ENCODE measurements at places on chromosomes 1 and 21.

DNA sequence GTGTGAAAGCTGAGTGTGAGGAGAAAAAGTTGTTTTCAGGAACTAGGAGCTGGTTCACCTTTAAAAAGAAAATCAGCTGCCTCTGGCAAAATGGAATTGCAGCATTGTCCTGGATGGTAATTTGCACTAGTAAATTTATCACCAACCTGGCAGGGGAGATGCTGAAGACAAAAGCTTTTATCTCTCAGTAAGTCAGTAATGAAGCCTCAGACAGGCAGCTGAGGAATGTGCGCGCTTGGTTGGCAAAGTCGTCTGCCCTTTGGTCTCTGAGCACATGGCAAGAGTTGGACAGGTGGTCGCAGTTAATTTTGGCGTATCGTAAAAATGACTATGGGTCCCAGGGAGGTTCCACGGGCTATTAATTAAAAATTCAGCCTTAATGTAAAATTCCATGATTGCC is 131.9 kb downstream of the BACH1 start:
- DNase-seq: no peak

GRCh38 chr1:207923561-207923960 is 12.6 kb upstream of the CD34 start:
- no peak for DNase-seq

DNA sequence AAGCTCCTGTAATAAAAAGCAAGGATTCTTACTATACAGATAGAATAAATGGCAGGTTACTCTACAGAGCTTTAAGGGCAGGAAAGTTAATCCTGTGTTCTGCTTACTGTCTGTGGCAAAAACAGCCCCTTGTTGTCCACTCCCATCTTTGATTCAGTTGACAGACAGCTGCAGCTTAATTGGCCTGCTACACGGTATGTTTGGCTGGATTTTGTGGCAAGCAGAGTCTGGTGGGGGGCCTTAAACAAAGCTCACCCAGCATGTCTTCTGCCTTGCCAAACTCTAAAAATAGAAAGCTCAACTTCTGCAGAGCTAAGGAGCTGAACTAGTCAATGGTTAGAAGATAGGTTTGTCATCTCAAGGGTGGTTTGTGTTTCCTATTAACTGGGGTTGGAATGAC is 407.2 kb downstream of the HLX start:
- no peak for DNase-seq

GRCh38 chr1:34406833-34407539 is 230.3 kb downstream of the C1orf94 start:
- DNase-seq: no peak

DNA sequence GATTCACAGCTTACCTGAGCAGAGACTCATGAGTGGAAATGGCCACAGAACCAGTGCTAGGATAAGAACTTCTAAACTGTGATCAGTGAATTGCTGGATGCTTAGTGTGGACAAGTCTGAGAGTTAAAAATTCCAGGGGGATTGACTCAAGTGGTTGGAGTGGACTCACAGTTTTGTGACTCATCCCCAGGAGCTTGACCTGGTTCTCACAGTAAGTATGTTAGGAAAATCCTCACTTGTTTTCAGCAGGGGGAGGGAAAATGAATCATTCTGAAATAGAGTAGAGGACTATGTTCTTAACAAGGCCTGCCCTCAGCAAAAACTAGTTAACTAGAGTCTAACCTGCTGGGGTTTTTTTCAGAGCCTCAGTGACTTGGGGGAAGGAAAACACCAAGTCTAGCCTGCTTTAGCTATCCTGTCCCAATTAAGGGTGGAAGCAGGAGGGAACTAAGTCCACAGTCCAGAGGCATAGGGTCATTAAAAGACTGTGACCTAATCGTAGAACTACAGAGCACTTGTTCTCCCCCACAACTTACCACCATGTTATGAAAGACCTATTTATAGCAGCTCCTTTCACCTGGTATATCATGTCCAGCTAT is 6.1 kb upstream of the CDC73 start:
- DNase-seq: peak; percentile 98

- DNase-seq: no peak
Measured at GRCh38 chr1:50783286-50783685, 176.8 kb downstream of the FAF1 start.

- no peak for DNase-seq
Measured at GRCh38 chr1:197144570-197145325, 1.7 kb downstream of the ASPM start.

- DNase-seq: no peak
Measured at GRCh38 chr1:170262276-170262939, 116.6 kb downstream of the NTMT2 start.

GRCh38 chr1:119870917-119871596 is 25.3 kb downstream of the ADAM30 start:
- peak; percentile 54 for DNase-seq

GRCh38 chr1:8303141-8303540 is 14.8 kb upstream of the SLC45A1 start:
- DNase-seq: peak; percentile 79

DNA sequence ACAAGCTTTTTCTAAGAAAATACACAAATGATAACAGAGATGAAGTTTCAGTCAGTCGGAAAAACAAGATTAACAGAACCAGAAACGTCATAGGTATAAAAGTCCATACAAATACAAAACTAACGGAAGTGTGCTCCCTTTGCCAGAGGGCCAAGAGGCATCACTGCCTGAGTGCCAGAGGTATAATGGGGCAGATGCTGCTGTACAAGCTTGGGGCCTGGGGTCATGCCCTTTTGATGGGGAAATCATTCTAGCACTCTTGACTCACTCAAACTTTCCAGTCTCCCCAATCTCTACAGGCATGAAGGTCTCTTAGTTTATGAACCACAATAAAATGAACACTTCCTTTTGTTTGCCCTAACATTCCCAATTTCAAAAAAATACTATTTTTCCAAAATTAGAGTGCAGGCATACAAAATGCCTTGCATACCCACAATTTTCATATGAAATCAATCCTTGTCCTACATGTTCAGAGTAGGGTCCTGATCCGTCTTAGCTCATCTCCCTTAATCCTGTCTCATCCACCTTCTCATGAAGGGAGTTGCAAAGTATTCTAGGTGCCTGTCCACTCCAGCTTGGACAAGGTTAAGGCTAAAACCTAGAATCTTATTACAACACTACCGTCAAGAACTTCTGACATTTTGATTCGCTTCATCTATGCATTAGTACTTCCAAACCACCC is 1.5 kb downstream of the RPL22 start:
- DNase-seq: no peak

DNA sequence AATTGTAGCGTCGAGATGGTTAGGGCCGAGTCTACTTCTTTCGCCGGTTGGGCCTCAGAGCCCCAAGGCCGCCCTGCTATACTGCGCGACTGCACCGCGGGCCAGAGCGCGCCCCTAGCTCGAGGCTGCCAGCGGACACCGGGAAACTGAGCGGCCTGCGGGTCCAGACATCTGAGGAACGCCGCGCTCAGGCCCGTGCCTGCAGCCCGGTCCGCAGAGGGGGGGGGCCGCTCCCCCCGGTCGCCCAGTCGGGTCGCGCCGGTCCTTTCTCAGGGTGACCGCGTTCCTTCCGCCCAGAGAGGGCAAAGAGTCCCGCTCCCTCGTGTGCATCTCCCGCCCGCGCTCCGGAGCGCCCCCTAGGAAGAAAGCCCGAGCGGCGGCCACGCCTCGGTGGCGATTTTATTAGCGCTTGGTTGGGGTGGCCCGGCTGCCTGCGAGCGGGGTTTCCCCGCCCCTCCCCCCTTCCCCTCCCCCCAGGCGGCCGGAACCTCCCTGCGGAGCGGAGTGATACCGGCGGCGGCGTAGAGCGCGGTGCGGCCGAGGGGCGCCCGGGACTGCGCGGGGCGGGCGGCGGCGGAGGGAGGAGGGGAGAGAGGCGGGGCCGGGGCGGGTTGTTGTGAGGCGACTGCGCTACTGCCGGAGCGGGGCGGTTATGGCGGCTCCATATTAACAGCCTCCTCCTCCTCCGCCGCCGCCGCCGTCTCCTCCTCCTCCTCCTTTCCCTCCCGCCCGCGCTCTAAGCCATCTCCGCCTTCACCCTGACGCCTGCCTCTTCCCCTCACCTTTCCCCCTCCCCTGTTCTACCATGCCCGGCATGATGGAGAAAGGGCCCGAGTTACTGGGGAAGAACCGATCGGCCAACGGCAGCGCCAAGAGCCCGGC is at the start of gene RCOR3:
Gene RCOR3, plus strand, starts transcription at position 611 of the 882 bp plus-strand sequence. Its CDS starts 195 bp downstream, at position 806.
- DNase-seq: peak; percentile 66

- no peak for DNase-seq
Measured at GRCh38 chr1:213276236-213276635, 225.2 kb downstream of the RPS6KC1 start.

DNA sequence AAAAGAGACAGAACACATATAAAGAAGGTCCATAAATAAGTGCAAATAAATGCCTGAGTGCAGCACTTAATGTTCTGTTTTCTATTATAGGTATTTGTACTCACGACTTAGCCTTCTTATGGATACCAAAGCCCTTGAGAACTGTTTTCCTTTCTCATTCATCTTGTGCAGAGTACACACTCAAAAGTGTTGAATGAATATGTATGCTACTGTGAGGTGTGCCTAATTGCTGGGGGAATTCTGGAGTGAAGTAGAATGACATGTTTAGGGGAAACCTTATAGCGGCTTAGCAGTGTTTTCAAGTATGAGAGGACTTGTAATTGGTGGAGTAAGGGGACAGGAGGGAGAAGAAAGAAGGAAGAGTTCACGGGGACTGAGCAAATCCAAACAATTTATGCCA is 157.6 kb downstream of the CACNA1E start:
- no peak for DNase-seq

DNA sequence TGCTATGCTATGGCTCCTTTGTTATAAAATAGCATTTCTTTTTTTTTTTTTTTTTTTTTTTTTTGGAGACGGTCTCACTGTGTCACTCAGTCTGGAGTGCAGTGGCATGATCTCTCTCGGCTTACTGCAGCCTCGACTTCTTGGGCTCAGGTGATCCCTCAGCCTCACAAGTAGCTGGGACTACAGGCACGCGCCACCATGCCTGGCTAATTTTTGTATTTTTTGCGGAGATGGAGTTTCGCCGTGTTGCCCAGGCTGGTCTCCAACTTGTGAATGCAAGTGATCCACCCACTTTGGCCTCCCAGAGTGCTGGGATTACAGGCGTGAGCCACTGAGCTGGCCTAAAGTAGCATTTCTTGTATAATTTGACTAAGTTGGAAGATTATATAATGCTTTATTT is 10.8 kb downstream of the CAMTA1 start:
- no peak for DNase-seq

GRCh38 chr1:203551550-203551949 is 57.6 kb downstream of the OPTC start:
- peak; percentile 94 for DNase-seq

GRCh38 chr1:81213279-81213678 is 587.5 kb upstream of the ADGRL2 start:
- DNase-seq: no peak

DNA sequence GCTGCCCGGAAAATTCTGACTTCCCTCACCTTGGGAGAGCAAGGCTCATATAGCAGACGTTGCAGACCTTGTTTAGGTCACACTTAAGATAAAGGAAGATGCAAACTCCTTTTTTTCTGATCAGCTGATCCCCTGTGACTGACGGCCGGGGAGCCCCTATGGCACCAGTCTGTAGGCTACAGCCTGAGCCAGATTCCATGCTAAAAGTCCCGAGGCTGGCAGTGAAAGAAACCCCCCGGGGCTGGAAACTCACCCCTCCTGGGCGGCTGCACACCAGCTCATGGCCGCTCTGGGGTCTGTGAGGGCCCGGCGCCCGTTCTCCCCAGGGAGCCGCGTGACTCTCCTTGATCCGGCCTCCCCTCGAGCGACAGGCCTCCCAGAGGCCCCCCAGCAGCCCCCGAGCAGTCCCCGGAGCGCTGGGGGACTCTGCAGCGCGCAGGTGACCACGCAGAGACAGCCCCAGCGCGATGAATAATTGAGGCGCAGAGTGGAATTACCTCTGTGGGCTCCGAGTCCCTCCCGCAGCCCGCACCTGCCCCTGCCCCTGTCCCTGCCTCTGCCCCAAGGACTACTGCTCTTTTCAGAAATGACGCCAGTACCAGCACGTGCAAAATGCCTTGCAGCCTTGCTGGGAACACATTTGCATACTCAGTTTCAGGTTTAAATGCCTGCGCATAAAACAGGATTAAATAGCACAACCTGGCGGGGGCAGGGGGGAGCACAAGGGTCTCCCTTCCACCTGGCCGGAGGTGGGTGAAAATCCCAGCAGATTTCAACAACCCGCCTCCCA is 62.6 kb upstream of the CLDN14 start:
- DNase-seq: no peak

DNA sequence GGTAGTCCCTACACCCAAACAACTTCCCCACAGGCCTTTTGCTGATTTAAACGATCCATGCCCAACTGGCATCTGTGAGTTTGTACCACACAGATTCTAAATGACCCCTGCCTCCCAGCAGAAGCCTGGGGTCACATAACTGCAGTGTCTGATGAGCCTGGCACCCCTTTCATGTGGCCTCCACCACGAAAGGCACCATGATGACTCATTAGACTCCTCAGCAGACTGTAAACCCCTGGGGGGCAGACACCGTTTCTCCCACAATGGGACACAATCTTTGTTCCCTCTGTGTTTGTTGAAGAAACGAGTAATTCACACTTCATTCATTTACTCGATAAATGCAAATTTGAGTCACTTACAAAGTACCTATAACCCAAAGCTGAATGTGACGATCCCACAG is 81.6 kb downstream of the CCDC185 start:
- no peak for DNase-seq

DNA sequence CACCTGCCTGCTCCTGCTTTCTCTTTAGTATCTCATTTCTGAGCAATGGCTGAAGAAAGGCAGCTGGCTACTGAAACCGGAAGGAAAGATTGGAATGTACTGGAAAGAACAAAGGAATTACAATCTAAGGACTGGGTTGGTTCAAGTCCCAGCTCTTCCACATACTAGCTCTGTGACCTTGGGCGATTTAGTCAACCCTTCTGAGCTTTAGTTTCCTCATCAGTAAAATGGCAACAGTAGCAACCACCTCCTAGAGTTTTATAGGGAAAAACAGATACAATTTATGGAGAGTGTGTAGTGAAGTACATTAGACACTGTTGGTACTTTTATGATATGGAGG is 158.8 kb downstream of the KAZN start:
- DNase-seq: no peak

DNA sequence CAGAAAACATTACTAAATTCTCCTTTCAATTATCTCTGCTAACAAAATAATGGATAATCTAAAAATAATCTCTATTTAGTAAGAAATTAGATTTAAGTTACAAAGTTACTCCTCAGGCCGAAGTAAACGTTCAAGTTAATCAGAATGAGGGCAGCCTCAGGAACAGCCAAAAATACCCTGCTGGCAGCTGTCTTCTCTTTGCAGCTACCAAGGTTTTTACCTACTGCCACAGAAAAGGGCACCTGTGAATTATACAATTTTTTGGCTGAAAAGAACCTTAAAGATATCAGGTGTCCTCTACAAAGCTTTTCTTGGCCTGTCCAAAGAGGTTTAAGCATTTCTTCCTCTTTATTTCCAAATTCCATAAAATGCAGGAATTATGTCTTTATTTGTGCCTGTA is 84.4 kb downstream of the AKT3 start:
- no peak for DNase-seq

DNA sequence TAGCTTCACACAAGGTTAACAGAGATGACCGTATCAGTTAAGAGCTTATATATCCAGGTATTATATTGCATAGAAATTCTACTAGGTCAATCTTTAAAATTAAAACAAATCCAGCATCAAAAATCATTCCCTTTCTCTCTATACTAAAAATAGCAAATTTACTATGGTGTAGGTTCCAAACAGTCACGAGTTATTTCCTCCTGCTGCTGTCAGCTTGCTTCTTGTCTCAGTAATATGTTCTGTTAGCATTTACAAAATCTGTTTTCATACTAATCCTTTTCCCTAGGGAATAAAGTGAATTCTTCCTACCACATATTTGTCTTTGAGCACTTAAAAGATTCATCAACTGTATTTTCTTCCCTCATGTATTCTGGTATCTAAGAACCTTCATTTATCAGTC is 2.5 kb downstream of the WDR26 start:
- DNase-seq: no peak

GRCh38 chr1:183954496-183954895 is 83.0 kb downstream of the COLGALT2 start:
- no peak for DNase-seq
